ENCODE measurements at places on chromosomes 13 and 19.
A peak's percentile ranks its signal among the peaks of the same experiment; 100 is the strongest.

GRCh38 chr19:8366961-8367326 is 3.0 kb downstream of the ANGPTL4 start:
- DNase-seq = no peak

- no peak for DNase-seq
These were observed 16.1 kb downstream of the CEACAM21 start for GRCh38 chr19:41591951-41592562.

DNA sequence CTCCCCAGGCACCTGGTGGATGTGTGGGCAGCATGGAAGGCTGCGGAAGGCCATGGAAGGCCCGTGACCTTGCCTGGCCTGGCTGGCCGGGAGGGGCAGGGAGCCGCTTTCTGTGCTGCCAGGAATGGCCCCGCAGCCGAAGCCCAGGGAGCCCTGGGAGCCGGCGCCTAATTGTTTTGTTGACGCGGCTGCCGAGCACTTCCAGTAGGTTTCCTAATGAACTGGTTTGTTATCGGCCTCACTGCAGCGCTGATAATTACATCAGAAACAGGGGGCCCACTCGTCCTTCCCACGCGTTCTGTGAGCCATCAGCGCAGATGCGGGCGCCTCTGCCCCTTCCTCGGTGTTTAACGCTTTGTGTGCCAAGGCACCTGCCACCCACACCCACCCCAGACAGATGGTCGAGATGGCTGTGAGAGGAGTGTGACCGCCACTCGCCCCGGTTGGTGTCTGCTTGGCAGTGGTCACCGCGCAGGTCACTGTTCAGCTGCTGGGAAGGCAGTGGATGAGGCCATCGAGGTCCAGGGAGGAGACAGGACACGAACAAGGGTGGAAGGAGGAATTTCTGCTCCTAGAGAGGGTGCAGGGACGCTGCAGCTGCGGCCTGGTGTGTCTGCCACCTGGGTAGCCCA is 124.5 kb downstream of the KDM4B start:
- no peak for DNase-seq

DNA sequence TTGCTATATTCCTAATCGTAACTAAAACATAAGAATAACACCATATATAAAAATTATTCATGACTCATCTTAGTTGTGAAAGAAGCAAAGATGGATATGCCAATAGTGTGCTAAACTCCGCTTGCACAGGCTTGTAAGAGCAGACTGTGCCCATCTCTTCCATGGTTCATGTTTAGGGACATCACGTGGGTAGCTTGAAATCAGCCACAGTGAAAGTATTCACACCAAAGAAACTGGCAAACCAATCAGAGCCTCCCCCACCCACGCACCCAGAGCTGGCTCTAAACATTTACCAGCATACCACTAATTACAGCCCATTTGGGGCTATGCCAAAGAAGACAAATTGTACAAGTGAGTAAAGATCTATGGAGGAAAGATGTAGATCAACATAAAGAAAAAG is 147.5 kb downstream of the DIAPH3 start:
- DNase-seq = no peak

DNA sequence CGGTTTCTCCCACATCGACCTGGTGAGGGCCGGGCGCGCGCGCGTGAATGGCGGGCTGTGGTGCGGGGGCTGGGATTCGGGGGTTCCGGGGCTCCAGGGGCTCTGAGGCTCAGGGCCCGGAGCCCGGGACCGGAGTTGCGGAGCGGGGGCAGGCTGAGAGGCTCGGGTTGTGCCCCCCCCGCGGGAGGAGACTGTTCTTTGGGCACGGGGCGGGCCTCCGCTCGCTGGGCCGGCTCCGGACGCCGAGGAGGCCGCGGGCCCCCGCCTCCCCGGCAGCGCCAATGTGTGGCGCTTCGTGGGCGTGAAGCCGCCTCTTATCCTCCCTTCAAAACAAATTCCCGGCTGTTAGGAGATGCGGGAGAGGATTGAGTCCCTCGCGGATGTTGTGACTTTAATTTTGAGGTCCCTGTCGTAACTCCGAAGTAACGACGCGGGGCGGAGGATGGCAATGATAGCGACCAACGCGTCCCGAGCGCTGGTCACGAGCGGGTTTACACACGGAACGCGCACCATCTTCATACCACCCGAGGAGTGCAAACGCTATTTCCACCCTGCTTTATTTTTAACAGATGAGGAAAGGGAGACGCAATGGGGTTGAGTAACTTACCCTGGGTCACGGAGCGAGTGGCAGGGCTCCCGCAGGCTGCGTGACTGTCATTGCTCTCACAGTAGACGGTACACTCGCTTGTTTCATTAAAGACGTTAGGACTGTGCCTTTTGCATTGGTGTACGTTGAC is 536 bp downstream of the UBA2 start:
- peak; percentile 37 for DNase-seq

DNA sequence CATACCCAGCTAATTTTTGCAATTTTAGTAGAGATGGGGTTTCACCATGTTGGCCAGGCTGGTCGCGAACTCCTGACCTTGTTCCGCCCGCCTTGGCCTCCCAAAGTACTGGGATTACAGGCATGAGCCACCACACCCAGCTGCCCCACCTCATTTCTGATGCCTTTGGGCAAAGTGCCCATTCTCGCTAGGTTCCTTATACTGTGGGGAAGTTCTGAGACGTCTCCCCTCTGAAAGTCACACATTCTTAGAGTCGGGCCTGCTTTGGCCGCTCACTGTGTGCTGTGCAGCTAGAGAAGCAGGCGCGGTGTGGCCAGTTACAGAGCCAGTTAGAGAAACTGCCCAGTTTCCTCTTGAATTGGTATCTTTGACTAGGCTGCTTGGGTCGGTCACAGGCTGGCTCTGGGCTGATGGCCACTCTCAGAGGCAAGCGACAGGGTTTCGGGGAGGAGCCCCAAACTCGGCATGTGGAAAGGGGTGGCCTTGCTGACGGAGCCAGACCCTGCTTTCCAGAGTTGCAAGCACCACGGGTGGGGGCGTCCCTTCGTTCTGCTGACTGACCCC is 18.0 kb downstream of the PRAM1 start:
- DNase-seq = no peak

DNA sequence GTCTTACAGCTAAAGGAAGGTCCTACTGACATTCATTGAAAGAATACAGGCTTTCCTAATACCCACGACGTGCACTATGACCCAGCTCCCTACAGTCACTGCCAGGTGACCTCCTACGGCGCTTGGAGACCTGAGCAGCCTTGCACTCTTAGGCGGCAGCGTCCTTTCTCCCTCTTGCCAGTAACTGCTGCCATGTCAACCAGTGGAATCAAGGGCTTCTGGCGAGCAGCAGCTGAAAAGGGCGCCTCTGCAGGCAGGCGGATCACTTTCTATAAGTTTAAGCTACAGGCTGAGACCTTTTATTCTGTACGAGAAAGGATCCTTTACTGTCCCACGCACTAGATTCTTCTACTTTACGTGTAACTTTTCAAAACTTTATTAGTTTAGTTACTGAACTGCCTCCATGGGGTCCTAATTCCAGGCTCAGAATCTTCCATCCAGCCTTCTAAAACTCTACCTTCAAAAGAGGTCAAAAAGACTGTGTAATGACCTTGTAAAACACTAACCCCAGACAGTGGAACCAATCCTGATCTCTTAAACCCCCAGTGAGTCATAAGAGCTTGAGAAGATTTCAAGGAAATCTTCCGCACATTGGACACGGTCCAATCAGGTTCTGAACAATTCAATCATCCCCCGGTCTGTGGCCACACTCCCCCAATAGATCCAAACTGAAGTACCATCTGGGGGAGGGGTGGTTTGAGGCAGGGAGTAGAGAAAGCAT is 1.9 kb downstream of the KCTD12 start:
- peak; percentile 73 for DNase-seq

DNA sequence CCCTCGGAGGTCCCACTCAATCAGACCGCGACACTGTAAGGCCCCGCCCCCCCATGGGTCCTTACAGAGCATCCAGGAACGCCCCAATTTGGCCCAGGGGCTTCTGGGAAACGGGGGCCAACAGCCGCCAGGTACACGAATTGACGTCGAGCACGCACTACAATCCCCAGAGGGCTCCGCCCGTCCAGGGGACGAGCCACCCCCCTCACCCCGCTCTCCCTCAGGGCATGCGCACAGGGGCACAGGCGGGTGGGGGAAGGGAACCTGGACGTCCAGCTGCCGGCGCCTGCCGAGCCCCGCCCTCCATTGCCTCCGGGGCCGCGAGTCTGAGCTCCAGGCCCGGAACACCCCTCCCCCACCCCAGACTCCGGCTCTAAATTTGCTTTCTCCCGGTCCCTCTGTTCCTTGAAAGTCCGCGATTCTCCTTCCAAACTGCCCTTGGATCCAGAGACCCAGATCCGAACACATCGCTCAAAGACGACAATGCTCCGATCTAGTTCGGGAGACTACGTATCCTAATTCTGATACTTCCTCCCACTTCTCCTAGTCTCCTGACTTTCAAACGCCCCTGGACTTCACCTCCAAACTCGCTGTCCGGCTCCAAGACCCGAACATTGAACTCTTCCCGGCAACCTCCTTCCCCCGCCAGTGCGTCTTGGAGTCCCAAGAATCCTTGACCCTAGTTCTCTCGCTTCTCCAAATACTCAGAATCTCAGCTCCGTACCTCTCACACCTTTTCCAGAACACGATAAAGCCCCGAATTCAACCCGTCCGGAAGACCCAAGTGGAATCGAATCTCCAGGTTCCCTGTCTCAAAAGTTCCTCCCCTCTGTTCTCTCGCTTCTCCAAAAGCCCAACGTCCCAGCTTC is 770 bp downstream of the SERTAD3 start:
- DNase-seq = peak; percentile 100

- DNase-seq = no peak
These were observed 1.0 kb upstream of the TYROBP start for GRCh38 chr19:35908973-35909683.

- no peak for DNase-seq
These were observed 386 bp downstream of the GIPR start for GRCh38 chr19:45668342-45668871.

DNA sequence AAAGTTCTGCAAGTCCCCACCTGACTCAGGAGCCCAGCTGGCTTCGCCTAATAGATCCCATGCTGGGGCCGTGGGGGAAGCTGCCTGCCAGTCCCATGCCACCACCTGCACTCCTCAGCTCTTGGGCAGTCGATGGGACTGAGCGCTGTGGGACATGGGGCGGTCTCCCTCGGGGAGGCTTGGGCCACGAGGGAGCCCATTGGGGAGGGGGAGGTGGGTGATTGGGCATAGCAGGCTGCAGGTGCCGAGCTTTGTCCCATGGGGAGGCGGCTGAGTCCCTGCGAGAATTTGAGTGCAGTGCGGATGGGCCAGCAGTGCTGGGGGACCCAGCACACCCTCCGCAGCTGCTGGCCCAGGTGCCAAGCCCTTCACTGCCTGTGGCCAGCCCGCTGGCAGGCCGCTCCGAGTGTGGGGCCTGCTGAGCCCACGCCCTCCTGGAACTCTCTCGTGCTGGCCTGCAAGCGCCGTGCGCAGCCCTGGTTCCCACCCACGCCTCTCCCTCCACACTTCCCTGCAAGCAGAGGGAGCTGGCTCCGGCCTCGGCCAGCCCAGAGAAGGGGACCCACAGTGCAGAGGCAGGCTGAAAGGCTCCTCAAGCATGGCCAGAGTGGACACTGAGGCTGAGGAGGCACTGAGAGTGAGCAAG is 467.3 kb downstream of the IRS2 start:
- DNase-seq = no peak

DNA sequence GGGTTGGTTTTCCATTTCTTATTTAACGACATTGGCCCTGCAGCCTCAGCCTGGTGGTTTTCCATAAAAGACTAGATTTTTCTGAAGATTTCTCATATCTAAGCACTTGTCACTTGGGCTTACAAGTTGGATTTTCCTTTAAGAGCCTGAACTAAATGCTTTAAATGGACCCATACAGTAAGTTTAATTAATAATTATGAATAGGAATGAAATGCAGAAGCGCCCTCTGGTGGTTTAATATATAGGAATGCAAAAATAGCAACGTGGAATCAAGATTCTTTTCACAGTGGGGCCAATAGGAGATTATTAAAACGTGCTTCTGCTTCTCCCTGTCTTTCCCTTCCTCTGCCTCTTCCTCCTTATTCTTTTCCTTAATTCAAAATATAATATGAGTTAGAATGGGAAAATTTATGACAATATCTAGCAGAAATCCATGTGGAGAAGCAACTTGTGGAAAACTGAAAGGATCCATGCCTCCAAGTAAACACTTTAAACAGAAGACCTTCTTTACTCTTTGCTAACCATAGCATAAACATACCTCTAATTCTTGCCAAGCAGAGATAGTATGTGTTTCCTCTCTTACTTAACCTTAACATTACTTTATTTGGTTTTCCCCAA is 324.0 kb downstream of the GPC5 start:
- DNase-seq = peak; percentile 30

DNA sequence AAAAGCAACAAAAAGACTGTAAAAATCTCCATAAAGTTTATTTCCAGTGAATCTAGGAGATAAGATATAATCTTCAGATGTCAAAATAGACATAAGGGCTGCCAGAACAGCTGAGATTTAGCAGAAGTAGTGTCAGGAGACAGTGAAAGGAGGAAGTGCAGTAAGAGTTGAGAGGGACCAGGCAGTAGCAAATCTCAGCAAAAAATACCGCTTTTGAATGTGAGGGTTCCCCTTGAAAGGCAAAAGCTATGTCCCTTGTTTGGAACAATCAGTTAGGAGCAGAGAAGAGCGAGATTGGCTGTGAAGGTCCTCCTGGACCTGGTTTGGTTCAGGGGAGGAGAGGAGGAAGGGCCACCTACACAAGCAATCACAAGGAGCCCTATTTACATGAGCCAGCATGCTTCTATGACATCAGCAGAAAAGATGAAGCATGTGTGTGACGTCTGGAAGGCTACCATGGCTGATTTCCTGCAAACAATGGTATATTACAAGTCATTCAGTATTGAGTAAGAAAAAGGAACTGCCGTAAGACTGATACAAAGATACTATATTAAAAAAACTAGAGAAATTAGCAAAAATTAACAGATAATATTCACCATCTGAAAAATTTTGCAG is 98.9 kb upstream of the SIAH3 start:
- DNase-seq = no peak

DNA sequence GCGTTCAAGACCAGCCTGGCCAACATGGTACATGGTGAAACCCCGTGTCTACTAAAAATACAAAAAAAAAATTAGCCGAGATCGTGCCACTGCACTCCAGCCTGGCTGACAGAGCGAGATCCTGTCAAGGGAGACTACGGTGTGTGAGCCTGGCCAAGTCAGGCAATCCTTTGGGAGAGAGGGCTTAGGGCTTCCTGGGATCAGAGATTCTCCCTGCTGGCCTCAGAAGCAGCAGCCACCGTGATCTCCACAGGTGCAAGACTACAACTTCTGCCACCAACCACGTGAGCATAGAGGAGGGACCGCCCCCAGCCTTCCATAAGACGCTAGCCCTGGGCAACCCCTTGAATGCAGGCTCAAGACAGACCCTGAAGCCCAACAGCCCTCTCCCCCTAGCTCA is 7.6 kb downstream of the MFSD12 start:
- no peak for DNase-seq
